ENCODE measurements at places on chromosomes 12 and 14.

DNA sequence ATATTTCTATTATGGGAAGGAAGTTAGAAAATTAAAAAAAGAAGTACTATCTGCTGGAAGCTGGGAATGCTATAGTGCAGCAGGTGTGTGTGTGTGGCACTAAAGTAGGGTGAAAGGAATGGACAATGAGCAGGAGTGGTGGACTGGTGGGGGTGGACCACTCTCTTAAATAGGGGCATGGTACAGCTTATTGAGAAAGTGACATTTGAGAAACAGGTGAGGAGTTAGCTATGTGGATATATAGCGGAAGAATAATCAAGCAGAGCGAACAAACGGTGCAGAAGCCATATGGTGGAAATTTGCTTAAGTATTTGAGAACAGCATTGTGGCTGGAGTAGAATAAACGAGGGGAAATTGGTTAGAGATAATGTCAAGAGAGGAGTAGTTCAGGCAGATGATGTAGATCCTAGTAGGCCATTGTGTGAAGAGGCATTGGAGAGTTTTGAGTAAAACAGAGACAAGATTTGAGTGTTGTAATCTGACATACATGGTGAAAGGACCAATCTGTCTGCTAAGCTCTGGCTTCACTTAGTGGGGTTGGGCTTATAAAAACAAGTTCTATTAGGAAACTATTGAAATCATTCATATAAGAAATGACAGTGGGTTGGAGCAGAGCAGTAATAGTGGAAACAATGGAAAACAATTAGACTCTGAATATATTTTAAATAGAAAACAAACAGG lies 149.2 kb upstream of the SYT10 start:
- DNase-seq: no peak

DNA sequence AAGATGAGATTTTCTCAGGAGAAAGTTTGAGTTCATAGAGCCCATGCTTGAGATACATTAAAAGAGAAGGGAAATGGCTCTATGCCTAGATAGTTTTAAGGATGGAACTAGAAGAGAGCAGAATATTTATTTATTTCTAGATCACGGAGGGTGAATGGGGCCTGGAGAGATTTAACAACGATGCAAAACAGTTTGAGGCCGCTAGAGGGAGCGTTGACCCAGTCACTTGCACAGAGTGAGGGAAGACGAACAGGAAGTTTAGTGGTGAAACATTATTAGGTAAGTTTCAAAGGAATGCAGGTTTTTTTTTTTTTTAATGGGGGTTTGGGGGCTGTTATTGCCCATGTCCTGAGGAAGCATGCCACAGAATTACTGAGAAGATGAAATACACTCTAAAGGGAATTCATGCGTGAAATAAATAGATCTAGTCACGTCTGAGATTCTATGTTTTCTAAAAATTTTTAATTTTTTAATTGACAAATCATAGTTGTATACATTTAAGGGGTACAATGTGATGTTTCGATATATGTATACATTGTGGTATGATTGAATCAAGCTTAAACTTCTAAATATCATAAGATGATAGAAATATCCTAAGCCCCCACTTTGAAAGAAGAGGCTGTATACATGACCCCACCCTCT lies 14.8 kb upstream of the PPP1R1A start:
- DNase-seq: peak; percentile 41

DNA sequence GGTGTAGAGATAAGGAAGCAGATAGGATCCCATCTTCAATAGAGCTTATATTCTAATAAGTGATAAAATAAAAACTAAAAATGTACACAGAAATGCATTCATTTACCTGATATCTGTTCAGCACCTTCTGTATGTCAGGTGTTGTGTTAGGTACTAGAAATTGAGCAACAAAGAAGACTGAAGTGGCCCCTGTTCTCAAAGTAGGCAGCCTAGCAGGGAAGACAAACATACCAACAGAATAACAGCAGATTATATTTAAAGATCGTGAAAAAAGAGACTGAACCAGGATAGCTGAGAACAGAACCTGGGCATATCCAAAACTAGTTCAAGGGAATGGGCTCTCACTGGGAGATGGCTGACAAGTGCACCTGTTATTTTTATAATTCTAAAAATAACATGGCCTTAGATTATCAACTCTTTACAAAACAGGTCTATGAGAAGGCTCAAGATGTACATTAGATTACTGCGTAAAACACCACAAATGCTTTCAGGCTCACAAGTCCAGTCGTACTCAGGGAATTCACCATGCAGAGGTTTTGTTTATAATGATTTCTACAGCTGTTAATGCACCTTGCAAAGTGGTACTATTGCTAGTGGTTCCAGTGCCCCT lies 16.4 kb downstream of the ANO6 start:
- DNase-seq: no peak

- no peak for DNase-seq
Observed at GRCh38 chr14:35365130-35366055, 39.2 kb downstream of the NFKBIA start.

- DNase-seq: no peak
Observed at GRCh38 chr12:23221066-23221465, 596.1 kb downstream of the ETNK1 start.

DNA sequence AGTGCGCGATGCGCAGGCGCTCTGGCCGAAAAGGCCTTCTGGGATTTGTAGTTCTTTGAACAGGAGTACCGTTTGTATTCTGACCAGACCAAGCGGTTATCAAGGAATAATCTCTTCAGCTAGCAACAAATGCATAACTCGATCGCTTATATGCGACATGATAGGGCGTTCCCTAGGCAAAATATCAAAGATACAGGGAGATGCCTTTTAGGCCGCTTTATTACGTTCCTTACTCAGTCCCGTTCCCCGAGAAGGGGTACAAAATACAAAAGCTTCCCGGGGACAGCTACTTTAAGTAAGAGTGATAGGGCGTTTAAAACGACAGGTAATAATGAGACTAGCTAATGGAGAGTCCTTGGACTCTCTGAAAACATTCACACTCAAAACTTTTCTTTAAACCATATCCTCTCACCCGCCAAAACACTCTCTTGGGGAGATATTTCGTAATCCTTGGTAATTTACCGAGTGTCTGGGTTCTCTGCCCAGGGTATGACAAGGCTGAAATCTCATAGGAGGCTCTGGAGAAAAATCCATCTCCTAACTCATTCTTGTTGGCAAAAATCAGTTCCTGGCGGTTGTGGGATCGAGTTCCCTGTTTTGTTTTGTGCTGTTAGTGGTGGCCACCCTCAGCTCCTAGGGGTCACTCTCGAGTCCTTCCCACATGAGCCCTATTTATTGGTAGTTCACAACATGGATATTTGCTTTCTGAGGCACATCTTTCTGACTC lies 412 bp upstream of the SNW1 start:
- no peak for DNase-seq

- DNase-seq: no peak
Observed at GRCh38 chr14:69346710-69347109, 51.4 kb downstream of the ERH start.

DNA sequence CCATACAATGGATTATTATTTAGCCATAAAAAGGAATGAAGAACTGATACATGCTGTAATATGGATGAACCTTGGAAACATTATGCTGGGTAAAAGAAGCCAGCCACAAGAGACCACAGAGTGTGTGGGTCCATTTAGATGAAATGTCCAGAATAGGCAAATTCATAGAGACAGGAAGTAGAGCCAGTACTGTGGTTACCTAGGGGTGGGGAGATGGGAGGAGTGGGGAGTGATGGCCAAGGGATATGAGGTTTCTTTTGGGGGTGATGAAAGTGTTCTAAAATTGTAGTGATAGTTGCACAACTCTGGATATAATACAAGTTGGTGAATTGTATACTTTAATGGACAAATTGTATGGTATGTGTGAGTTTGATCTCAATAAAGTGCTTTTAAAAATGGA lies 18.6 kb downstream of the JDP2 start:
- no peak for DNase-seq

GRCh38 chr12:55845785-55846496 lies 3.2 kb upstream of the MMP19 start:
- no peak for DNase-seq

DNA sequence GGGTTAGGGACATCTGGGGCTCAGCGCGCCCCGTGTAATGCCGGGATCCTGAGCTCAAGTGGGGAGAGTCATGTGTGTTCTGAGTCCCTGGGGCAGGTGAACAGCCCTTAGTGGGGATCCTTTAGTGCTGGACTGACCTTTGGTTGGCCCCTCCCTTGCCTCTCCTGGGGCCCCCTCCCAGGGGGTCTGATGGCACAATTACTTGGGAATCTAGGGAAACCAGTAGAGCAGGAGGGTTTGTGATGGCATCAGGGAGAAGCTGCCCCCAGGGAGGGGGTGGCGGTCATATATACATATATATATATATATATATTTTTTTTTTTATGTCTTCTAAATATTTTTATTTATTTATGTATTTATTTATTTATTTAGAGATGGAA lies at the start of gene MORN3:
Gene MORN3 (minus strand): TSS at position 134 of the 380 bp plus-strand sequence. CDS start 171 bp downstream, outside the sequence.
- no peak for DNase-seq

GRCh38 chr14:38549564-38549963 lies 293.7 kb upstream of the CLEC14A start:
- no peak for DNase-seq

DNA sequence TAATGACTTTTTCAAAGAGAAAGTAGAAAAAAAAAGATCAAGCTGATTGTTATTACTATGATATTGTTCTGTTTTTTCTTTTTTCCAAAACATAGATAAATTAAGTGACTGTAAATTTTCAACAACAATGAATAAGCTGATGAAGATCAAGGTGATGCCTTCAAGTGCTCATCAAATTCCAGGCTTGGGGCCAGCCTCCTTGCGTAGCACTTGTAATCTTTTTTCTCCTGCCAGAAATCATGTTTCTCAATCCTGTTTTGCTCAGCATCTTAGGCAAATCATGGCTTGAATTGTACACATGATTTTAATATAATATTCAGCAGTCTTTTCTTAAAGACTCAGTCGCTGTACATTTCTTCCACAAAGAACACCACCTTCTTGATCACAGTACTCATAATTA lies 333.2 kb downstream of the NPAS3 start:
- no peak for DNase-seq

GRCh38 chr12:109719123-109720022 lies 5.7 kb downstream of the FAM222A start:
- no peak for DNase-seq

DNA sequence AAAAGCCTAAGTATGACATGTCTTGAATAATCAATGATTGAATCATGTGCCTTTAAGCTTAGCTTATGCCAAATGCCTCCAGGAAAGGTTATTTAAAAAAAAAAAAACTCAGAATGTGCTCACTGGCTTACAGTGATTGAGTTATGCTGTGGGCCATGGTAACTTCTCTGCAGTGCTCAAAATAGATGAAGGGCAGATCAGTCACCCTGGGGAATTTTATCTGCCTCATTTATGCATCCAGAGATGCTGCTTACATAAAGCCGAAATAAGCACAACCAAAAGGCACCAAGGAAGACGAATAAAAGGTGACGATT lies 118.7 kb upstream of the MDM1 start:
- no peak for DNase-seq

DNA sequence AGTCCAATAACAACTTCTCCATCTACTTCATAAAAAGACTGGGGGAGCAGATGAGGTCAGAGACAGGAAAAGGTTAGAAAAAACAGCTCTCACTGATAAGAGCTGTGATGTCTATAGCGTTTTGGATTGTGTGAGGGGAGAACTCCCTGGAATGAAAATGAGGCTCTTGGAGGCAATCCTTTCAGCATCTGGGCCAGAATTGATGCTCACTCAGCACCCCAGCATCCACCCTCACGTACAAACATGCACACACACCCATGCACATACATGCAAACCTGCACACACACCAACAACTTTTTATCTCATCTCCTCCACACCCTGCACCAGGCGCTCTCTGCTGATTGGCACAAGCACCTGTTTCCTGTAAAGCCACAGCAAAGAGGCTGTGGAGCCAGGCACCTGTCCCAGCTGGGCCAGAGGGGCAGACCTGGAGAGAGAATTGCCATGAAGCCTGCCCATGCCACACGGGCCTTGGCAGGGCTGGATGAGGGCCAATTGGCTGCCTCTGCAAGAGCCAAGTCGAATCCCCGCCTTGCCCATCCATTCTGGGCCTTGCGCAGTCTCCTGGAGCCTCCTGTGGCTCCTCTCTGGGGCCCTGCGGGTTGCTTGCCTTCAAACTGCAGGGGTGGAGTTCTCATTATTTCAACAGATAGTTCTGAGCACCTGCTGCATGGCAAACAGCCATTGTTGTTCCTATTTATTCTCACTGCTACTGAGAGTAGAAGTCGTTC lies 53.1 kb downstream of the SYNE3 start:
- DNase-seq: peak; percentile 56

- no peak for DNase-seq
Observed at GRCh38 chr14:64998455-64998931, 11.8 kb downstream of the FNTB start.

- DNase-seq: no peak
Observed at GRCh38 chr12:88644946-88645702, 64.9 kb upstream of the KITLG start.

DNA sequence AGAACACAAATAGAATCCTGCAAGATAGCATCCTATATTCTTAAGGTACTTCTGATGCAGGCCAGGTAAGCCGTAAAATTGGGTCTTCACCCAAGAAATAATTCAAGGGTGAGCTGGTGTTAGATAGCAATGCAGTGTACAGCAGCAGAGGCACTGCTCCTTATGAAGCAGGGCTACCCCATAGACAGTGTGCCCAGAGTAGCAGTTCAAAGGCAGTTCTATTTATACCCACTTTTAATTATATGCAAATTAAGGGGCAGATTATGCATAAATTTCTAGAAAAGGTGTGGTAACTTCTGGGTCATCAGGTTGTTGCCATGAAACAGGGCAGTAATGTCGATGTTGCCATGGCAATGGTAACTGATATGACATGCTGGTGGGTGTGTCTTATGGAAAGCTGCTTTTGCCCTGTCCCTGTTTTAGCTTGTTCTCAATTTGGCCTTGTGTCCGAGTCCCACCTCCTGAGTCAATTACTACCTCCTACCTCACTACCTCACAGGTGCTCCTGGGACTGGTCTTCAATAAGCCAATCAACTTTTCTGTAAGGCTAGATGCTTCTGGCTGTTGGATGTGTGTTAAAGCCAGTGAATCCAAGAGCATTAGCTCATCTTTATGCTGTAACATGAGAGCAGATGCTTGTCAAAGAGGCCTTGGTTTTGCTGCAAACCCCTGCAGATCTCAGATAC lies 61.0 kb downstream of the PPM1A start:
- no peak for DNase-seq

DNA sequence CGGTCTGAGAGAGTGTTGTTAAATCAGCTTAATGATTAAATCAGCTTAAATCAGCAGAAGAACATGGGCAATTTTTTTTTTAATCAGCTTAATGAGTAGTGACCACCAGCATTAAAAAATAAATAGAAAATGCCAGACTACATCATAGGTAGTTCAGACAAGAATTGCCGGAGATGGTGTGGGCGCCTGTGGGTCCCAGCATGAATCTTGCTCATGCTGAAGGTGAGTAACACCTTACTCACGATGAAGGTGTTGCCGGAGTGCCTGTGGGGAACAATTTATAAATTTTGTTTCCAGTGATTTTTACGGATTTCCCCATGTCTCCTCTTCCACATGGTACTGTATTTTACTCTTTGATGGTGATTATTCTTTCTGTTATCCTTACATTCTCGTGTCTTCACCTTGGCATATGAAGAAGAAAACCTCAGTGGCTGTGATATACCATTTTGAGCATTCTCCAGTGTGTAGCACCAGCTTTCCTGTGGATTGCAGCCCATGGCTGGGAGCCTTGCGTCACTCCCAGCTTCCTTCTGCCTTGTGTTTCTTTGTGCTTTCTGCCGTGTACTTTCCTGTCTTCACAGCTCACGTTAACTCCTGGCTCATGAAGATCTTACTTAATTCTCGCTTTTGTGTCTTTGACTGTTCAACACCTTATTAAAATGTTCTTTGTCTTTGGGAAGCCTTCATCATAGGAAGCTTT lies 4.7 kb downstream of the TDRD9 start:
- DNase-seq: no peak

- no peak for DNase-seq
Observed at GRCh38 chr12:128933039-128933438, 79.8 kb downstream of the GLT1D1 start.

Measured in CD4-positive, alpha-beta T cell (primary cell).